Kidney epithelial cell (primary cell): ENCODE measurements at places on chromosomes 1 and 21.

- no peak for DNase-seq
Measured at GRCh38 chr1:166182281-166182680, 15.5 kb upstream of the FAM78B start.

DNA sequence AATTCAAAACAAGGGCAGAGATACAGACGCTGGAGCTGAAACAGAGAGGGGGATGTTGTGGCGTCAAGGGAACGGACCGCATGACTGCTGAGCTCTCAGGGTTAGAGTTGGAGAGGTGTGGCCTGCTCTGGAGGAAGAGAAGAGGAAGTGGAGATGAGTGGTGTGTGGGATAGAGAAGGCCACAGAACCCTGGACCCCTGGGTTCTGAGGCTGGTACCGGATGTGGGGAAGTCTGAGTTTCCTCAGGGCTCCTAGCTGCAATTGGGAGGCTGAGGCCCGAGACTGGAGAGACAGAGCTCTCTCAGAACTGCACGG lies 1.8 kb downstream of the BCAN start:
- DNase-seq, result no peak

DNA sequence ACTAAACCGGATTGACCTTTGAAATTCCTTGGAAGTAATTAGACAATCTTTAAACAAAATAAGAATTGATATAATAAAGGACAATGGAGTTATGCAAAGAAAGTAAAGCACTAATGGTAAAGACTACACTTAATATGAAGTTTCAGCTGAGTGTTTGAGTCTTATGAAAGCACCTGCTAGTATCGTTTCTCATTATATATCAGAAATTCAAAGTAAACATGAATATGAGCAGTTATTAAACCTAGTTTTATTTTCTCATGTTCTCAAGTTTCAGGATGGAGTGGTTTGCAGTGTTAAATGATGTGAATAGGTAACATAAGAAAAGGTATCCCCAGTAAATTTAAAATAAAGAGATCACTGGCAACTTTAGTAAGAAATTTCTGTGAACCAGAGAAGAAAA lies 188.6 kb downstream of the ZP4 start:
- DNase-seq, result no peak

- no peak for DNase-seq
Measured at GRCh38 chr1:236275586-236275985, 6.2 kb downstream of the ERO1B start.

GRCh38 chr1:226942392-226942791 lies 2.3 kb downstream of the COQ8A start:
- DNase-seq, result no peak

DNA sequence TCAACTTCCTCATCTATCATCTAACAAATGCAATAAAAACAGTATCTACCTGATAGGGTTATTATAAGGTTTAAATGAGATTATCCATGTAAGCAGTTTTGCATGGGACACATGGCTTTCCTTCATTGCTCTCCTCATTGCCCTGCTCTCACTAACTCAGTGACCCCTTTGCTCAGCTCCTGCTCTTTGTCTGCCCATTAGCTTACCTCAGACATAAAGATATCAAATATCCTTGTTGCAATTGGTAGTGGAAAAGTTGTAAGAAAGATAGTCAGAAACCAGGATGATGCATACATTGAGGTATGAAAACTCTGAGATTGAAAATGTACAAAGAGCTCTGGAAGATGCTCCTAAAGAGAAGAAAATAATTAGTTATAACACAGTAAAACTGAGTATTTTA lies 89.8 kb downstream of the EVI5 start:
- DNase-seq, result no peak

DNA sequence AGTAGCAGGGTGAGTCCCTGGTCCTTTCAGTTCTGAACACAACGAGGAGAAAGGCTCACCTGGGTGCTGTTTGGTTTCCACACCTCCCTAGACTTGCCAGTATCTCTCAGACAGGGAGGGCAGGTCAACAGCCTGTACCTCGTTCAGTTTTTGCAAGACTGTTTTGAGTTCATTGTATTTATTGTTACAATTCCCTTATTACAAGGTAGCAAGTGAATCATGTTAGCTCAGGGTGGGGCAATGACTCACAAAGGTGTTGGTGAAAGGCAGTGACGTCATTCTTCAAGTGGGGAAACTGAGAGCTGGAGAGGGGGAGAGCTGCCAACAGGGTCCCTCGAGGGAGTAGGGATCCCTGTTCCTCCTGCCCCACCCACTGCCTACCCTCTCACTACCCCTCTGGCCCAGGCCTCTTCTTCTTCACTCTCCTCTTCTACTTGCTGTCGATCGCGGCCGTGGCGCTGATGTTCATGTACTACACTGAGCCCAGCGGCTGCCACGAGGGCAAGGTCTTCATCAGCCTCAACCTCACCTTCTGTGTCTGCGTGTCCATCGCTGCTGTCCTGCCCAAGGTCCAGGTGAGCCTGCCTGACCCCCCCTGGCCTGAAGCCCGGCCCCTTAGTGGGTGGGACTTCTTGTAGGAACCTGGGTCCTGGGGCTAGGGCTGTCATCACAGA lies 13.4 kb downstream of the SERINC2 start:
- no peak for DNase-seq

DNA sequence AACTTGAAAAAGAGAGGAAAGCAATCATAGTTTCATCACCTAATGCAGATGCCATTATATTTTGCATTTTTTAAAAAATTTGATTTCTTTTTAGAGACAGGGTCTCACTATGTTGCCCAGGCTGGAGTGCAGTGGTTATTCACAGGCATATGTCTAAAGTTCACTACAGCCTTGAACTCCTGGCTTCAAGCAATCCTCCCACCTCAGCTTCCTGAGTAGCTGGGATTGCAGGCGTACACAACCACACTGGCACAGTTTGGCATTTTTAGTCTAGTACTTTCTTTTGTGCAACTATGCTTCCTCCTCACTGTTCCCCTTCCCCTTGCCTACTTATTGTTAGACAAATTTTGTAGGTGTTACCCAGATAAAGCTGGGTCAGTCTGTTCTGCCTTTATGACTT lies 18.0 kb downstream of the RHOU start:
- no peak for DNase-seq

- DNase-seq, result no peak
Measured at GRCh38 chr1:11531314-11531870, 52.4 kb downstream of the DISP3 start.

- no peak for DNase-seq
Measured at GRCh38 chr1:91791103-91791502, 94.8 kb downstream of the TGFBR3 start.

- no peak for DNase-seq
Measured at GRCh38 chr1:52182874-52183400, 41.0 kb downstream of the ZFYVE9 start.

DNA sequence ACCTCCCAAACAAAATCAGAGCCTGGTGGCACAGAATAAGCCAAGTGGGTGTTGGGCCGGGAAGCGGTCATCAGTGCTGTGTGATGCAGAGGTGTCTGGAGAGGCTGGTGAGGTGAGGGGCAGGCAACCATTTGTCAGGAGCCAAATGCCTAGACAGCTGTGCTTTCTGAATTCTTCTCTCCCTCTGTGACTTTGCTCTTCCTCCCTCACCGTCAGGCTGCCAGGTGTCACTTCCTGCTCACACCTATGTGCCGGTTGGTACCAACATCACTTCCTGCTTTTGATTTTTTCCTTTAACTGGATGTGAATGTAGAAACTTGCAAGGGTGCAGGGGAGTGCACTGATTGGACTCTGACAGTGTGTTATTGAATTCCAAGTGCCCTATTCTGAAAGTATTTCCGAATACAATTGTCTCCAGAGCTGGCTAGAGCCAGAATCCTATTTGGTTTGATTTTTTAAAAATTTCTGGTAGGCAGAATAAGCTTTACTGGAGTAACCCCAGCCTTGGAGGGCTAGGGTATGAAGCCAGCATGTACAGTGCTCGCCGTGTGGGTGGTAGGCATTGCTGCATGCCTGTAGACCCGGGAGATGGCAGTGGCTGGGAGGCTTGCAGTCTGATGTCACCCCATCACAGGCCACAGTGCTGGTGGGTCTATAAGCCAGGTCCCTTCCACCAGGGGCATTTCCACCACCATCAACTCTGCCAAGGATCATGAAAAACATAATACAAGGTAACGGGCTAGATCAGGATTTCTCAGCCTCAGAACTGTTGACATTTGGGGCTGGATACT lies 210.9 kb downstream of the KAZN start:
- no peak for DNase-seq

- peak; percentile 23 for DNase-seq
Measured at GRCh38 chr1:46549697-46550681, 1.5 kb downstream of the KNCN start.

DNA sequence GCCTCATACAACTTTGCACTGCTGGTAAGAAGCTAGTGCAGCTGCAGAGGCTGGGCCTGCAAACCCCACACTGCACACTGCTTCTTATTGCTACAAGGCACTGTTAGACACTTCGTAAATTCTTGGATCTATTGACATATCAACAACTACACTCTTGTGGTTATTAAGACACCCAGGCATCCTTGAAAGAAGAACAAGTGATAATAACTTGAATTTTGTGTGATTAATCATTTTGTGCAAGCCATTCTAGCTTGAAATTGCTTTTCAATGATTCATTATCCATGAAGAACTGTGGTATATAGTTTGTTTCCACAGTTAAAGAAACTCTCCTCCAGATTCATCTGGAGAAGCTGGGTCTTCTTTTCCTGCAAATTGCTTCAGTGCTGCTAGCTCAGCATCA lies 33.7 kb upstream of the IFI44L start:
- peak; percentile 19 for DNase-seq

GRCh38 chr1:219264561-219264960 lies 90.9 kb downstream of the LYPLAL1 start:
- no peak for DNase-seq

DNA sequence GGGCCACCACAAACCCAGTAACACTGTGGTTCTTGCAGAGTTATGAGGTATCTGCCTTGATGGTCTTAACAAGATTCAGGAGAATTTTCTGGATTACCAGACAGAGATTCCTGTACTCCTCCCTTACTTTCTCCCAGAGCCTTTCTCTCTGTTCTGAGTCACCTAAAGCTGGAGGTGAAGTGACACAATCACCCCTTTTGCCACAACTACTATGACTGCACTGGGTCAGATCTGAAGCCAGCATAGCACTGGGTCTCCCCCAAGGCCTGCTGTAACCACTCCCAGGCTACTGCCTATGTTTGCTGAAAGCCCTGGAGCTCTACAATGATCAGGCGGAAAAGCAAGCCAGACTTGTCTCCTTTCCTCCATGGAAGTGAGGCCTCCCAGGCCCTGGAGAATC lies 156.7 kb upstream of the NEGR1 start:
- no peak for DNase-seq

GRCh38 chr21:42988236-42988965 lies 14.0 kb downstream of the PKNOX1 start:
- DNase-seq, result no peak

- DNase-seq, result no peak
Measured at GRCh38 chr1:27047914-27048313, 35.3 kb upstream of the TENT5B start.

GRCh38 chr1:17130138-17130635 lies 10.9 kb upstream of the PADI2 start:
- DNase-seq, result no peak

GRCh38 chr1:88746916-88747315 lies 62.8 kb downstream of the PKN2 start:
- no peak for DNase-seq

DNA sequence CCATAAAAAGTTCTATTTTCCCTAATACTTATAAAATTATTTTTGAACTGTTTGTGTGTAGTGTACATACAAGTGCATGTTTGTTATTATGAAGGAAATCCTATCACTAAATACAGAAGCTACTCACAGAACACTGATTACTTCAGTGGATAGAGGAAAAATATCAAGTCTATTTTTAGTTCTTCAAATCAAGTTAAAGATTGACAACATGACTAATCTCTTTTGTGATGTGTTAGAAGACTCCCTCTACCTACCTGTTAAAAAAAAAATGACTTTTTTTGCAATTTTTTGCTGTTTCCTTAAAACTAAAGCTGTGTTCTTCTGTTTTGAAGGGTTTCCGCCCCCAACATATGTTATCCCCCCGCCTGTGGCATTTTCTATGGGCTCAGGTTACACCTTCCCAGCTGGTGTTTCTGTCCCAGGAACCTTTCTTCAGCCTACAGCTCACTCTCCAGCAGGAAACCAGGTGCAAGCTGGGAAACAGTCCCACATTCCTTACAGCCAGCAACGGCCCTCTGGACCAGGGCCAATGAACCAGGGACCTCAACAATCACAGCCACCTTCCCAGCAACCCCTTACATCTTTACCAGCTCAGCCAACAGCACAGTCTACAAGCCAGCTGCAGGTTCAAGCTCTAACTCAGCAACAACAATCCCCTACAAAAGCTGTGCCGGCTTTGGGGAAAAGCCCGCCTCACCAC lies 45.5 kb downstream of the NCF2 start:
- peak; percentile 65 for DNase-seq

GRCh38 chr21:22791376-22791775 lies 1793.2 kb downstream of the NCAM2 start:
- no peak for DNase-seq

DNA sequence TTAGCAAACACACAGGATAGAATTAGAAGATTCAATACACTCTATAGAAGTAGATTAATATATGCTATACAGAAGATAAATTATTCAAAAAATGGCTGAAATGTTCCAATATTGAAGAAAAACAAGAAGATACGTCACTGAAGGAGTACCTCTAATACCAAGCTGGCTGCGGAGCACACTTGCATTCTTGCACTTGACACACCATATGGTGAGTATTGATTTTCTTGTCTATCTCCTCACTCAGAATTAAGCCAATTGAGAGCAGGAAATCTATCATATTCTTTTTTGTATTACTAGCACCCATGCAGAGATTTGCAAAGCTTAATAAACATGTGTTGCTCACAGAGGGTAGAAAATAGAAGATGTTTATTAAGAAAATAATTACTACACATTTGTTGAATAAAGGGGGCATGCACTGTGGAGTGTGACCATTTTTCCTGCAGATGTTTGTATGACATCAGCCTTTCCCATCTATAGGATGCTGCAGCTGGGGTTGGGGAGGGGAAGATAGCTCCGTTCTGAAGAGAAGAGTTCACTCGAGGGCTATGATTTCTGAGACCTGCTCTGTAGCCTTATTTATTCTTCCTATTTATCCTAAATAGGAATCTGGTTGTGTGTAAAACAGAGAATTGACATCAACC lies 318.1 kb downstream of the HHIPL2 start:
- no peak for DNase-seq

- no peak for DNase-seq
Measured at GRCh38 chr1:84877592-84877991, 15.4 kb downstream of the LPAR3 start.

- peak; percentile 45 for DNase-seq
Measured at GRCh38 chr1:58409890-58410289, 136.6 kb downstream of the OMA1 start.

- DNase-seq, result no peak
Measured at GRCh38 chr1:203676455-203676854, 49.8 kb downstream of the ATP2B4 start.

DNA sequence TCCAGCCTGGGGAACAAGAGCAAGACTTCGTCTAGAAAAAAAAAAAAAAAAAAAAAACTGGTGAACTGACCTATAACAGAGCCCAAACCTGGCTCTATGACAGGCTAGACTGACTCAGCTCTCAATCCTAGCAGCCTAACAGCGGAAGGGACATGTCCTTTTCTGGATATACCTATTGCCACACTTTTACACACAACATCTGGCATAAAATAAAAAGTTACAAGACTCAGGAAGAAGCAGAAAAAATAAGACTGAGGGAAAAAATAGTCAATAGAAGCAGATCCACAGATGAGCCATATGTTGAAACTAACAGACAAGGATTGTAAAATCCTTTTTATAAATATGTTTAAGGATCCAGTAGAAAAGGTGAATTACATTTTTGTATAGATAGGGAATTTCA lies 57.5 kb upstream of the IPO9 start:
- DNase-seq, result no peak

- DNase-seq, result no peak
Measured at GRCh38 chr1:9809100-9809510, 14.7 kb downstream of the CLSTN1 start.

- no peak for DNase-seq
Measured at GRCh38 chr1:14659913-14660312, 61.4 kb downstream of the KAZN start.
